ENCODE measurements at places on chromosomes 11 and 22.

GRCh38 chr22:41517172-41518047 is 26.9 kb downstream of the POLR3H start:
- DNase-seq, result peak; percentile 35

- DNase-seq, result no peak
Measured at GRCh38 chr22:33793475-33793874, 126.8 kb downstream of the LARGE1 start.

DNA sequence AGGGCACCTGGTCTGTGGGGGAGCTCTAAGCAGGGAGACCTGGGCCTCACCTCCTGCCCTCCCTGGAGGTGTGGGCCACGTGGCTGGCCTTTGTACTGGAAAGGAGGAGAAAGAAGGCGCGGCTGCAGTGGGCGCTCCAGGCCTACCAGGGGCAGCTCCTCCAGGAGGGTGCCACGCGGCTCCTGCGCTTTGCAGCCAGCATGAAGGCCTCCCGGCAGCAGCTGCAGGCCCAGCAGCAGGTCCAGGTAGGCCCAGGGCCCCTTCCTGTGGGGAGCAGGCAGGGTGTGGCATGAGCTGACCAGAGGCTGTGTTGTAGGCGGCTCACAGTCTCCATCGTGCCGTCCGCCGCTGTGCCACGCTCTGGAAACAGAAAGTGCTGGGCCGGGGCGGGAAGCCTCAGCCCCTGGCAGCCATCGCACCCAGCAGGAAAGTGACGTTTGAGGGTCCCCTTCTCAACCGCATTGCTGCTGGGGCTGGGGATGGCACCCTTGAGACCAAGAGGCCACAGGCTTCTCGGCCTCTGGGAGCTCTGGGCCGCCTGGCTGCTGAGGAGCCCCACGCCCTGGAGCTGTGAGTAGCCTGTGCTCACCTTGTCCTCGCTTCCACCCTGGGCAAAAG is 48.6 kb downstream of the PISD start:
- no peak for DNase-seq

GRCh38 chr11:126152586-126152985 is 58.9 kb downstream of the RPUSD4 start:
- no peak for DNase-seq

- DNase-seq, result no peak
Measured at GRCh38 chr11:111106641-111107040, 138.9 kb upstream of the POU2AF2 start.

DNA sequence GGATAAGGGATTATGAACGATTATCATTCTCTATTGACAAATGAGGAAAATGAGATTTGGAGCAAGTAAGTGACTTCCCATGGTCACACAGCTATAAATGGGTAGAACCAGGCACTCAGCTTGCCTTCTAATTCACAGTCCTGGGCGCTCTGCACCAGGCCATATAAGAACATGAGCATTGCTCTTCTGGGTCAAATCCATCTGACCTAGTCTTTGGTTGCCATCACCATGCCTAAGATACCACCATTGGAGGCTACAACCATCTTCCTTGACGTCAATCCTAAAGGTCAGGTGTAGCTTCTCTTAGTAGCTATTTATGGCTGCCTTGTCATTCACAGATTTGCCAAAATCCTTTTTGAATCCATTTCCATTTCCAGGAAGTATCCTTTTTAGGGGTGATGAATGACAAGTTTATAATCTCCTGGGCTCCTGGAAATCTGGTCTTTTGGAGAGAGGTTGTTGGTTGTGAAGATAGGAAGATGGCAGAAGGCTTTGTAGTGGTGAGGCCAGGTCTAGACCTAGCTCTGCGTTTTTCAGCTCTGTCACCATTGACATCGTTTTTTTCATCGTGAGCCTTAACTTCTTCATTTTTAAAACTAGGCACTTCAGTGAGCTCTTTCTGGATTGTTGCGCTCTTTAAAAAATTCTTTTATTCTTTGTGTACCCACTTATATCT is 11.1 kb downstream of the ZBTB16 start:
- DNase-seq, result no peak

DNA sequence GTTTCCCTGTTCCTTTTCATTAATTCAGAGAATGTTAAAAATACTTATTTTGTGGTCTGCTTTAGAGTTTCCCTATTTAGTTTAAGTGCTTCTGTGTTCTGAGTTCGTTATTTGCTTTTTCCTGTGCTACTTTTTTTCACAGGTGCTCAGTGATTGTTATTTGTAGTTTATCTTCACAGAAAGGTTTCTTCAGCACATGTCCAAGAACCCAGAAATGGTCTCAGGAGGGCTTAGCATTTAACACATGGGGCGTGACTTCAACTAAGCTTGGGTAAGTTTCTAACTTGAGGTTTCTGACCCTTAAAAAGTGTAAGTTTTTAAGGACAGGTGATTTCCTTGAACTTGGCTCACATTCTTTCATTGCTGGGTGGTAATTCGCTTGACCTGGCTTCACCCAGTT is 157.3 kb downstream of the AASDHPPT start:
- no peak for DNase-seq

DNA sequence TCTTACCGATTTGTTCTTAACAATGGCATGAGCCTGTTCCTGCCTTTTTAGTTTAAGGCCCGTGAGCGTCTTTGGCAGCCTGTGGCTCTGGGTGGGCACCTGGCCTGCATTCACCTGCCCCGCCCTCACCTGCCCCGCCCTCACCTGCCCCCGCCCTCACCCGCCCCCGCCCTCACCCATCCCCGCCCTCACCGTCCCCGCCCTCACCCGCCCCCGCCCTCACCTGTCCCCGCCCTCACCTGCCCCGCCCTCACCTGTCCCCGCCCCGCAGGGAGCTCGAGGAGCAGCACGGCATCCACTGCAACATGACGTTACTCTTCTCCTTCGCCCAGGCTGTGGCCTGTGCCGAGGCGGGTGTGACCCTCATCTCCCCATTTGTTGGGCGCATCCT is 14.2 kb downstream of the GATD1 start:
- peak; percentile 82 for DNase-seq

DNA sequence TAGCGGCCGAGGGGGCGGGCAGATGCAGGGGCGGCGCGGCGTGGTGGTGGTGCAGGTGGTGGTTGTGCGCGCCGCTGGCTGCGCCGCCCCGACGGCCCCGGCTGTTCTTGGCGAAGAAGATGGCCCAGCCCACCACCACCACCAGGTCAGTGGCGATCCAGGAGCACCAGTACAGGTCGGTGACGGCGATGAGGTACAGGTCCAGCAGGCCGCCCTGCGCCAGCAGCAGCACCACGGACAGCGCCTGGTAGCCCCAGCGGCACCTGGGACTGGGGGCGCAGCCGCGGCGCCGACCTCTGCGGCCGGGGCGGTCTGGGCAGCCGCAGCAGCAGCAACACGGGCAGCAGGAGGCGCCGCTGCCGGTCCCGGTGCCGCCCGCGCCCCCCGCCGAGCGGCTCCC is 879 bp downstream of the TMEM121B start:
- DNase-seq, result no peak

DNA sequence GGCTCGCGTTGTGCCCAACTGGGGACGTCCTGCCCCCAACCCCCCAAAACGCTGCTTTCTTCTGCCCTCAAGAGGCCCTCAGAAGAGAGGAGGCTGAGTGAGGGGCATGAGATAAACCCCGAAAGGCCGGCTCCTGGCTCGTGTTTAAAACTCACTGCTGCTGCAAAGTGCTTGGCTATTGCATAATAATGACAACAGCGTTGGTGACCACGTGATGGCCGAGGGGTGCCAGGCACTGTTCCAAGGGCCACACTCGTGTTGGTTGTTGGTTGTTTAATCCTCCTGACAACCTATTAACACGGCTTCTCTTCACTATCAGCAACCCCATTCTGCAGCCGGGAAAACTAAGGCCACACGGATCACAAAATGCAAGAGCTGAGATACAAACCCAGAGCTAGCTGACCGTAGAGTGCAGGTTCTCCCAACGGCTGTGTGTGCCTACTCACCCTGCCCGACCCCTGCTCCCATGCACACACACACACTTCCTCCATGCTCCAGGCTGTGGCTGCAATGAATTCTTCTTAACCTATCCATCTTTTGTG is 51.0 kb downstream of the ANO1 start:
- DNase-seq, result no peak

- DNase-seq, result no peak
Measured at GRCh38 chr11:88631497-88631896, 294.0 kb upstream of the CTSC start.

GRCh38 chr22:21961886-21962654 is 9.4 kb upstream of the PPM1F start:
- DNase-seq, result no peak

GRCh38 chr22:17159504-17159951 is 451 bp upstream of the HDHD5 start:
- peak; percentile 39 for DNase-seq

- DNase-seq, result no peak
Measured at GRCh38 chr11:19547044-19547443, 165.6 kb upstream of the NAV2 start.

DNA sequence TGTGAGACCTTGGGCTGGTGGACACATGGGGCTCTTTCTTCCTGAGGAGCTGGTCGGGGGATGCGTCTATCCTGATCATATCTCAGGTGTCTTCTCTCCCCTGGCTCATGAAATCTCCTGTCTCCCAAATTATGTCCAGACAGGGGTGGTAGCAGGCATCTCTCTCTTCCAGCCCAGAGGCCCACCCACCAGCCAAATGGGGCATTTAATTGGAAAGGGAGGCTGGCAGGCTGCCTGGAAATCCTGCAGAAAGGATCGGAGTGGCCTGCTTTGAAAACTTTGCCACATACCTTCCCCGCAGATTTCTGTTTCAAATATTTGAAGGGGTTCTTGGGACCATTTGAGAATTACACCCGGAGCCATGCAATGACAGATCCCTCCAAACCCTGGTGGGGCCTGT is 37.4 kb downstream of the SMIM38 start:
- no peak for DNase-seq

GRCh38 chr11:30605036-30605605 is 19.0 kb upstream of the MPPED2 start:
- DNase-seq, result no peak

- DNase-seq, result no peak
Measured at GRCh38 chr22:22519591-22519990, 479 bp downstream of the ZNF280A start.

DNA sequence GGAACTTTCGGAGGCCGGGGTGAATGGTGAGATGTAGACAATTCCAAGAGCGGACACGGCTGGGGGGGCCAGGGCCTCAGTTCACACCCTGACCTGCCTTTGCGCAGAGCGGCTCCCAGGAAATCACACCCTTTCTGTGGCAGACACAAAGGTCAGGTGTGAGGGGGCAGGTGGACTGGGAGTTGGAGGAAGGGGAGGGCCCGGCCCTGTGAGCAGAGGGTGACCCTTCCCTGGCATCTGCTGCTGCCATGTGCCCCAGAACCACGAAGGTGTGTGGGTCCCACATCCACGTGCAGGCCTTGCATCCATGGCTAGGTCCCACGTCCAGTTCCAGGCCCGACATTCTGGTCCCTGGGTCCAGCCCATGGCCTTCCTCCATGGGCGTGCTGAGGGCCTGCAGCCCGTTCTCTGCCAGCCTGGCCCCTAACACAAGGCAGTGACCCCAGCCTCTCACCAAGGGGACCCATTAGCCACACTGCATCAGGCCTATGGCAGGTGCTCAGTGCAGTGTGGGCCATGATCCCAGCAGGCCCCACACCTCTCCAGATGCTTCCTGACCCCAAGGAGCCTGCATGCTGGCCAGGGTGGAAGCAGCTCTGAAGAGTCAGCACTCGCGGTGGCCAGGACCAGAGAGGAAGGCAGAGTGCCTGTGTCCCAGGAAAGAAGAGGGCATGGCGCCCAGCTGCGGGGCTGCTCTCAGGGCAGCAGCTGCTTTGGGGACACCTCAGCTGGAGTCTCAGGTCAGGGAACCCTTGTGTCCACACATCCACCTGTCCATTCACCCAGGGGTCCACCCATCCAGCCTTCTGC is 18.9 kb upstream of the PIM3 start:
- DNase-seq, result no peak

GRCh38 chr11:2794046-2794967 is 91.3 kb downstream of the CDKN1C start:
- DNase-seq, result no peak

GRCh38 chr11:96187822-96188221 is 155.2 kb downstream of the MAML2 start:
- no peak for DNase-seq

DNA sequence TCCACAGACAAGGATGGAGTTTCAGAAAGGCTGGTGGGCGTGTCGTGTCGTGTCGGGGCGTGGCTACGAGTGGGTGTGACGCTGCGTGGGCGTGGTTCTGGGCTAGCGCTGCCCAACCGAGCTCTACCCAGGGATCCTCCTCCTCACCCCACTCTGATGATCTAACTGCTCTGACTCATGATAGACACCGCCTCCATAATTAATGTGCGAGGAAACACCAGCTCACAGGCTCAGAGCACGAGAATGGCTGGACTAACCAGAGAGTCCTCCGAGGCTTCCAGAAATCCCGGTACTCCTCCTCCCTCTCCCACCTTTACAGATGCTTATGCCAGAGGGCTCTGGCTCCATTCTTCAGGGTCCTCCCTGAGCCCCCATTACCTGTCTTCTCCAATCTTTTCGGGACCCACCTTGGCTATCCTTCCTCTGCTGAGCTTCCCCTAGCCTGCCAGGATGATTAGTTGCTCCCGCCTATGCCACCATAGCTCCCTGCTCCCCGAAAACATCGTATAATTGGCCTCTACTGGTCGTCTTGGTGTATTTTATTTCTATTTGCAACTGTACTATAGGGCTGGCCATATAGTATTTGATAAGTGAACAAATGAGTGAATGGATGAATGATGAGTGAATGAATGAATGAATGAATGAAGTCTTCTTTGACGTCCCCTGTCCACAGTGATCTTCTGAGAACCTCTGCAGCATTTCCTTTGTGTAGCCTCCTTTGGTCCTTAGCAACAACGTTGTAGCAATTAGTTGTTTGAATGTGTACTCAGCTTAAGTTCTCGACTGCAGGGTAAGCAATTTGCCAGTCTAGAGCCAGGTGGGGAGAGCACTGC is 21.7 kb downstream of the TMPRSS13 start:
- peak; percentile 94 for DNase-seq

GRCh38 chr22:41568811-41569210 is 8.0 kb downstream of the CSDC2 start:
- no peak for DNase-seq

DNA sequence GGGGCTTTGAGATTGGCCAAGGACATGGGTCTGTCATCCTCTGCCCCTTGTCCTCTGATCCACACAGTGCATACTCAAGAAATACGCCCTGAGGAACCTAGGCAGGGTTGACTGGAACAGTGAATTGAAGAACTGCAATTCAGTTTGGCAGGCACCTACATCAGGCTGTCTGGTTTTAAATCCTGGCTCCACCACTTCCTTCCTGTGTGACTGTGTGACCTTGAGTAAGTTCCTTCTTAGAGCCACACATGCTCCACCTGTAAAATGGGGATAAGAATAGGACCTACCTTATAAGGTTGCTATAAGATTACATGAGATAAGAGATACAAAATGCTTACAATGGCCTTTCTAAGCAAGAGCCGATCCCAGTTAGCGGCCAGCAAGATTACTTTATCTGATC is 15.8 kb upstream of the TCF20 start:
- DNase-seq, result no peak

GRCh38 chr11:121451986-121452608 is at the start of gene SORL1:
Gene SORL1 (plus strand): TSS chr11:121452314. CDS start chr11:121452332, 18 bp downstream.
- DNase-seq, result peak; percentile 68

DNA sequence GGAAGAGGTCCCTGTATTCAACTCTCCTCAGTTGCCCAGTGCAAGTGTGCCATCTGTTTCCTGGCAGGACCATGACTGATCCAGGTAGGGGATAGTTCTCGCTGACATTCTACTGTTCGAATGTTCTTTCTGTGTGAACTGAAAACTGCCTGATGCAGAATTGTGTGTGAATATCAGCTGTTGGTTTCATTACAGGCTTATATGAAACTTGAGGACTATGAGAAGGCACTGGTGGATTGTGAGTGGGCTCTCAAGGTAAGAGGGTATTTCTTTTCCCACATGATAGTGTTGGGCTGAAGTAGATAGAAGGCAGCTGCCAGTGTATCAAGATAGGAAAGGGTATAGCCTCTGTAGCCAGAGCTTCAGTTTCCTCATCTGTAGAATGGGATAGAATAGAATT is 15.3 kb downstream of the TTC12 start:
- DNase-seq, result no peak

Data from NCI-H2029 (cell line).